ENCODE measurements at places on chromosomes 1 and 21.

DNA sequence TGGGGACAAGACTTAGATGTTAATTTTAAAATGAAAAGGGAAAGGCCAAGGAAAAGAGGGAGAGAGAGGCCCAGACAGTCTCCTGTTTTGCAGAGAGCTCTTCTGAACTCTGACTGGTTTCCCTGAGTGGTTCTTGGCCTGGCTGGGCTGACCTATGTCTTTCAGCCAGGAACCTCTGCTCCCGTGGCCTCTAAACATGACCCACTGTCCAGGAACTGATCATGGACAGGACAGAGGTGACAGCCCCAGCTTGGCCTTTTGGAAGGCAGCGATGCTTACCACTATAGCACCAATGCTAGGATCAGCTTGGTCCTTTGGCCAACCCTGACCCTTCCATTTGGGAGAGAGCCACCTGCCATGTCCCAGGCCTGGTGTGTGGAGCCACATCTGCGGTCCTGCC is 55.2 kb downstream of the PRDM16 start:
- DNase-seq = no peak

GRCh38 chr1:109732390-109732881 is 8.4 kb downstream of the GSTM3 start:
- DNase-seq = no peak

DNA sequence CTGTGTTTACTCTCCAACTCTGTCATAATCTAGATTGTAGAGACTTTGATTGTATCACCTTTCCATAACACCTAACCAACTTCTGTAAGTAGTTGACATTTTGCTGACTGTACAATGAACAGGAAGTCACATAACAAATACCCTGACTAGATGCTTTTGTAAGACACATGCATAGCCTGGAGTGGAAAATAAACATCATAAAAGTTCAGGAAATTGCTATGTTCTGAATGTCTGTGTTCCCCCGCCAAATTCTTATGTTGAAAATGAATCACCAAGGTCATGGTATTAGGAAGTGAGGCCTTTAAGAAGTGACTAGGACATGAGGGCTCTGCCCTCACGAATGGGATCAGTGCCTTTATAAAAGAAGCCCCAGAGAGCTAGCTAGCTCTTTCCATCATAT is 40.4 kb upstream of the ZSWIM5 start:
- peak; percentile 78 for DNase-seq

DNA sequence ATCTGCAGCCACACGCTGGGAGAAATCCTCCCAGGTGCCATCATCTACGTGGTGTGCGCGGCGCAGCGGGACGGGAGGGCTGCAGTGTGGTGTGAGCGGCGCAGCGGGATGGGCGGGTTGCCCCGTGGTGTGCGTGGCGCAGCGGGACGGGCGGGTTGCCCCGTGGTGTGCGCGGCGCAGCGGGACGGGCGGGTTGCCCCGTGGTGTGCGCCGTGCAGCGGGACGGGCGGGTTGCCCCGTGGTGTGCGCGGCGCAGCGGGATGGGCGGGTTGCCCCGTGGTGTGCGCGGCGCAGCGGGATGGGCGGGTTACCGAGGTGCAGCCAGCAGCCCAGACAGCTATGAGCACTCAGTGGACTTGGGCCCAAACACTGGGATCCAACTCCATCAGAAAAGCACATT is 4.7 kb downstream of the WRAP73 start:
- no peak for DNase-seq

GRCh38 chr1:91757763-91758460 is 128.0 kb downstream of the TGFBR3 start:
- DNase-seq = no peak

DNA sequence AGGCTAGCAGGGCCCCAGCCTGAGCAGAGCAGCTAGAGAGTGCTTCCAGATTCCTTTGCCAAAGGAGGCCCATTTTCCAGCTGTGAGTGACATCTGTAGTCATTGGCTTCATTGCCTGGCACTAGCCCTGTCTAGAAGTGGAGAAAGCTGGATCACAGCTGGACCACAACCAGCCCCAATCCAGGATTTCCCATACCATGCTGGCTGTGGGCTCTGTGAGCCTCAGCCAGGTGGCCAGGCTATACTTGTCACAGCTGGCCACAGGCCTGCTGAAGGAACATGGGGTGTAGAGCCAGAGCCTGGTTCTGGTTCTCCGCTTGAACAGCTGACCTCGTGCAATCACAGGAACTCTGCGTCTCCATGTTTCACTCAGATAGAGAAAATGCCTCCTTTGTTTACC is 36.6 kb downstream of the RIMKLA start:
- DNase-seq = no peak

DNA sequence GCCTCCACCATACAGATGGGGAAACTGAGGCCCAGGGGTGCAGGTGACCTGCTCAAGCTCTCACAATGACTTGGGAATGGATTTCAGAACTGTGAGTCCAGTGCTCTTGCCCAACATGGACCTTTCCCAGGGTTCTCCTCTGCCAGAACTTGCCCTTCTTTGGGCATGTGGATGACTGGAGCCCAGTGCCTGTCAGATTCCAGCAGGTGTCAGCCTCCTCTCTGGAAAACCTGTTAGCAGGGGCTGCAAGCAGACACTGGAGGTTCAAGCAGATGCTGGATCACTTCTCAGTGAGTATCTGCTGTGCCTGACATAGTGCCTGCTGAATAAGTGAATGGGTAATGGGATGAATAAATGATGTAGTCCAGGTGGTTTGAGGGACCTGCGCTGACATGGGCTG is 314.2 kb upstream of the POU3F1 start:
- no peak for DNase-seq

DNA sequence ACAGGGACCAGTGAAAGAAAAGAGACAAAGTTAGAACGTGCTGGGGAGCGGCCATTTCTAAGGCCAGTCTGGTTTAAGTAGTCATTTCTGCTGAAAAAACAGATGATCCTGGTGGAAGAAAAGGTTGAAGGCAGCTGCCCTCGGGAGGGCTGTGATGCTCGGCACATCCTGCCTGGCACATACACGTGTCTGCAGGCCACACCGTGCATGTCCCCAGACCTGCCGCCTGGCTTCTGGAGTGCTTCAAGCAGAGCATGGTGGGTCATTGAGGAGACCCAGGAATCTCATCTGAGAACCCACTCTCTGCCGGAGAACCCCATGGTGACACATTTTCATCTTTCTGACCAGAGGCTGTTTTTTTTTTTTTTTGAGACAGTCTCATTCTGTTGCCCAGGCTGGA is 32.4 kb downstream of the IFNAR1 start:
- DNase-seq = no peak

DNA sequence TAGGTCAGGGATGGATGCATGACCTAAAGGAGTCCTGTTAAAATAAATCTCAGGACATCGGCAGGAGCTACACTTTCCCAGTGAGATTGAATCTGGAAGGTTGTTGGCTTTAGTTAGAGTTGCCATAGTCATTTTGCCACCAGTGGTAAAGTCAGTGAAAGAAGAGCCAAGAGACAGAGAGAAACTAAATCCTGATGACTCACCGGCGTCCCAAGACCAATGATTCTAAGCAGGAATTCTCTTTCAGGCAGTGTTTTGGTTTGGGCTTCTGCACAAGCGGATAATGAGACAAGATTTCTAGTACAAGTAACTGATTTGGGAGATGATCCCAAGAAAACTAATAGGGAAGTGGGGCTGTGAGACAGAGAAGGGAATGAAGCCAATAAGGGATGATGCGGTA is 88.8 kb upstream of the ETS2 start:
- peak; percentile 24 for DNase-seq

GRCh38 chr1:25933479-25934365 is 27.5 kb upstream of the STMN1 start:
- no peak for DNase-seq

DNA sequence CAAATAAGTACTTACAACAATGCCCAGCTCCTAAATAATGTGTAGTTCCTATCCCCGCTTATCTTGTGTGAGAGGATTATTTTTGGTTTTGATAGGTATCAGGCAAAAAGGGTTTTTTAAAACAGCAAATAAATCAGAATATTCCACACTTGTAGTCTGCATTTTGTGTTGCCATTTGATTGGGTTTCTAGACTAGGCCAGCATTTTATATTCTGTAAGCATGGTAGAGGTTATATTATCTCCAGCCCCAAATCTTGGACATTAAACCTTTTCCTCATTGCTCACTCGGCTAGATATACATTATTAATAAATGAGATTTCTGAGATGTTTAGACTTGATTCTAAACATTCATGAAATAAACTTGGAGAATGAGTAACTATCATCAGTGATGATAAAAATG is 165.7 kb upstream of the C1orf21 start:
- DNase-seq = no peak

GRCh38 chr1:866095-866494 is 57.6 kb upstream of the SAMD11 start:
- DNase-seq = no peak

GRCh38 chr1:223824287-223824686 is 21.5 kb downstream of the TP53BP2 start:
- DNase-seq = no peak

DNA sequence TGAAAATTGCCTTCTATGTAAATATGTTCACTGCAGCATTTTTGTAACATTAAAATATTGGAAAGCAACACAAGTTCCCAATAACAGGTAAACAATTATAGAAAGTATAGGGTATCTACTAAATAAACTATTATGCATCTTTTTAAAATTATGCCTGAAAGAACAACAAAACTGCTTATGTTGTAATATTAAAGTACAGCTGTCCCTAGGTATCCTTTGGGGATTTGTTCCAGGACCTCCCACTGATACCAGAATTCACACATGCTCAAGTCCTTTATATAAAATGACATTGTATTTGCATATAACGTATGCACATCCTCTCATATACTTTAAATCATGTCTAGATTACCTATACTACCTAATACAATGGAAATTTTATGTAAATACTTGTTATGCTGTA is 121.8 kb upstream of the TNFSF4 start:
- no peak for DNase-seq

- no peak for DNase-seq
These were observed 547.2 kb upstream of the NCAM2 start for GRCh38 chr21:20451046-20451445.

- DNase-seq = peak; percentile 77
These were observed at the start of gene IQGAP3 for GRCh38 chr1:156571919-156572662. IQGAP3 (minus strand) TSS chr1:156572565; CDS start chr1:156572529, 36 bp downstream.

GRCh38 chr21:35266546-35266945 is 217.4 kb upstream of the RUNX1 start:
- no peak for DNase-seq

GRCh38 chr1:232973652-232974611 is 23.5 kb downstream of the NTPCR start:
- DNase-seq = no peak

DNA sequence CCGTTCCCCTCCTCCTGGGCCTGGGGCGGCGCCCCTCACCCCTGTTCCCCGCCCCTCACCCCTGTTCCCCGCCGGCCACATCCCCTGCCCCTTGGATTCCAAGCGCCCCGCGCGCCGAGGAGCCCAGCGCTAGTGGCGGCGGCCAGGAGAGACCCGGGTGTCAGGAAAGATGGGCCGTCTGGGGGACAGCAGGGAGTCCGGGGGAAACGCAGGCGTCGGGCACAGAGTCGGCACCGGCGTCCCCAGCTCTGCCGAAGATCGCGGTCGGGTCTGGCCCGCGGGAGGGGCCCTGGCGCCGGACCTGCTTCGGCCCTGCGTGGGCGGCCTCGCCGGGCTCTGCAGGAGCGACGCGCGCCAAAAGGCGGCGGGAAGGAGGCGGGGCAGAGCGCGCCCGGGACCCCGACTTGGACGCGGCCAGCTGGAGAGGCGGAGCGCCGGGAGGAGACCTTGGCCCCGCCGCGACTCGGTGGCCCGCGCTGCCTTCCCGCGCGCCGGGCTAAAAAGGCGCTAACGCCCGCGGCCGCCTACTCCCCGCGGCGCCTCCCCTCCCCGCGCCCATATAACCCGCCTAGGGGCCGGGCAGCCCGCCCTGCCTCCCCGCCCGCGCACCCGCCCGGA is at the start of gene TP73:
Gene TP73 (plus strand): TSS at position 587 of the 618 bp plus-strand sequence. CDS start 29,850 bp downstream, outside the sequence.
- no peak for DNase-seq

DNA sequence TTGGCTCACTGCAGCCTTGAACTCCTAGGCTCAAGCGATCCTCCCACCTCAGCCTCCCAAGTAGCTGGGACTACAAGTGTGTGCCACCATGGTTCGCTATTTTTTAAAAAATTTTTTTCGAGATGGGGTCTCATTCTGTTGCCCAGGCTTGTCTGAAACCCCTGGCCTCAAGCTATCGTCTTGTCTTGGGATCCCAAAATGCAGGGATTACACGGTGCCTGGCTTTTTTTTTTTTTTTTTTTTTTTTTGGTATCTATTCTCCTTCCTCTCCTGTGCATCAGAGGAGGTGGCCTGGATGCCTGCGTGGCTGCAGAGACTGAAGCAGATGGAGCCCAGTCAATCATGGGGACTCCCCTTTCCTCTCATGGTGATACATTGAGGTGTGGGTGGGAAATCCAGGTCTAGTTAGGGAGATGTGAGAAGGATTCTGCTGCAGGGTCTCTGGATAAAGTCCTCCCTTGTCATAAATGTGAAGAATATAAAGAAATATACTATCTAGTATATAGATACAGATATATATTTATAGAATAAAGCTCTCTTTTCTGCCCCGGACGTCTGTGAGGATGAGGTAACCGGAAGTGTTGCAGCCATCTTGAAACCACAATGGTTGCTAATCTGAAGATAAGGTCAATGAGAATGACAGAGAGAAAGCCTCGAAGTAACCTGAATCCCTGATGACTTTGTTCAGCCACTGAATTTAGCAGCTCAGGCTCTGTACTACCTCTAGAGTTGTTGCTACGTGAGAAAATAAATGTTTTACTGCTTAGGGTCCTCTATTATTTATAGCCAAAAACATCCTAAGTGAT is 19.5 kb upstream of the RGSL1 start:
- peak; percentile 12 for DNase-seq

DNA sequence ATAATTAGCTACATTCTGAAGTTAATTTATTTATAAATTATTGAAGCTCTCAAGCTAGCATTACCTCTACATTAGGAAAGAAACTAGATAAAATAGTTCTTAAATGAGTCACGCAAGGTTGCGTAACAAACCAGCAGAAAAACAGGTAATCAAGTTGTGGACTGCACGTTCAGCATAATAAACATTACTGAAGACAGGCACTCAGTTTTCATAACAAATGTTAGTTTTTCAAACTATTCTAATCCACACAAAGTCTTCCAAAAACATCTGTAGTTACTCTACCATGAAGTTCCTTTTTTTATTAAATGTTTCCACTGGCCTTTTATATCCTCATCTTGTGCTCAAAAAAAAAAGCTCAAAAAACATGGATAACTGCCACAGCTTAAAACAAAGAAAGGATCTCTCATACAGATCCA is 1.3 kb downstream of the TOR1AIP2 start:
- no peak for DNase-seq

GRCh38 chr1:16145662-16146278 is 10.1 kb downstream of the EPHA2 start:
- DNase-seq = peak; percentile 93

DNA sequence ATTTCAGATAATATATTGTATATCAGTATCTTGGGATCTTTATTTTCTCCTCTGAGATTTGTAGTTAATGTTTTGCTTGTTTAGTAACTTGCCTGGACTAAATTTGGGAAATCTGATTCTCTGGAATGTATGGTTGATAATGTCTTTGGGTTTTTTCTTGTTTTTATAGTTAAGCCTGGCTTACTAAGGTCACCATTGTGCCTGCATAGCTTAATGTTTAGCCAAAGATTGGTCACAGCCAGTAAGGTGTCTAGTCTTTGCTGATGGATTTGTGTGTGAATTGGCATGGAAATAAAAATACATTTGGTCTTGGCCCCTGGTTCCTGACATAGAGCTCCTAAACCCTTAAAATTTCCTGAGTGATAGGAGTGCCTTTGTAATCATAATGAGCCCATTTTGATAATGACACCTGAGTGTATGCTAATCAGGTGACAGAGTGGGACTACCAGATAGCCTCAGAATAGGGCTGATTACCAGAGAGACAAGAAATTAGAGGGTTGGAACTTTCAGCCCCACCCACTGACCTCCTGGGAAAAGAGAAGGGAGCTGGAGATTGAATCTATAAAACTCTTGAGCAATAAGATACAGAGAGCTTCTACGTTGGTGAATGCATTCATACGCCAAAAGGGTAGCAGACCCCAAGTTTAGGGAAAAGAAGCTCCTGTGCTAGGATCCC is 47.9 kb upstream of the NUF2 start:
- no peak for DNase-seq
